Fibroblast of skin of left biceps (primary cell): ENCODE measurements at places on chromosomes 6 and 20.

DNA sequence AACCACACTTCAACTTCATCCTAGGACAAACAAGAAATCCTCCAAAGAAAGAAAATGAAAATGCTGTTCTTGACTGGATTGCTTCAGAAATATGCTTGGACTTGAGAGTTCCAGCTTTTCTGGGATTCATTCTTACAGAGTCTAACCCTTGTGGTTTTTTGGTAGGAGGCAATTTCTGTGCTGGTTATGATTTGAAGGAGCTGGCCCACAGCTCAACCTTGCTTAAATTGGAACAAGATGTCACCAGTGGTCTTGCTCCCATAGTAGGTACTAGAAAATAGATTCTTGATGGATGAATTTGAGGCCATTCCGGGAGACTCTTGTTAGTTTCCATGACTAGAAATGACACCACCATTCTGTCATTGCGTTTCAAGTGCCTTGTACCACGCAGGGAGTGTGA, 54.3 kb upstream of the BMP6 start:
- peak; percentile 49 for DNase-seq

- no peak for DNase-seq
Observed at GRCh38 chr6:140285471-140285870, 911.0 kb upstream of the CITED2 start.

DNA sequence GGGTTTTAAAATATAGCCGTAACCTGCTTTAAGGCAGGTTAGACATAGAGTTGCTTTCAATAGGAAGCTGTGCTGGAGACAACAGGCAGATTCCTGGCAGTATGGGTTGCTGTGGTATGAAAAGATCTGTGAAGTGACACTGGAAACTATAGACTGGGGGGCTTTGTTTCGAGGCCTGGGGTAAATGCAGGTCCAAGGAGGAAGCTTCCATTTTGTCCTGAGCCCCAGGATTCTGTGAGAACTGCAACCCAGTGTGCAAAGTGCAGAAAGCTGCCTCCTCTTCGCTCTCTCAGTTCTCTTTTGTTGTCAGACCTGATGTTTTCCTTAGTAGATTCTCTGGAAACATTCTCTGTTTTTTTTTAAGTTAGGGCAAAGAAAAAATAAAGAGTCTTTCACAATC, 86.9 kb downstream of the LYRM4 start:
- no peak for DNase-seq

DNA sequence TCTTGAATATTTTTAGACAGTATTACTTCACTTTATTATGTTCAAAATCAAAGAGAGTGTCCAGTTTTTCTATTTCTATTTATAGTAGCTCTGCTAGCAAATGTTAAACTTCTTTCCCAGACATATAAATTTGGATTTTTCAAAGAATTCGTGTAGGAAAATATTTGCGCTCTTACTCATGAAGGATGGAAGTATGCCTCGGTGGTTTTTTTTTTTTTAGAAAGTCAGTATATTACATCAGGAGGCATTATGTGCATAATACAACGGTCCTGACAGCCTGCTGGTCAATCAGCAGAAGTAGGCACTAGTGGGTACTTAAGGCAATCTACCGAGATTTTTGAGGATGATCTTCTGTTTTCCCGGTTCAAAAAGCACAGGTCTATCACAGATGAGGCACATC, 249.3 kb downstream of the TBX18 start:
- no peak for DNase-seq

DNA sequence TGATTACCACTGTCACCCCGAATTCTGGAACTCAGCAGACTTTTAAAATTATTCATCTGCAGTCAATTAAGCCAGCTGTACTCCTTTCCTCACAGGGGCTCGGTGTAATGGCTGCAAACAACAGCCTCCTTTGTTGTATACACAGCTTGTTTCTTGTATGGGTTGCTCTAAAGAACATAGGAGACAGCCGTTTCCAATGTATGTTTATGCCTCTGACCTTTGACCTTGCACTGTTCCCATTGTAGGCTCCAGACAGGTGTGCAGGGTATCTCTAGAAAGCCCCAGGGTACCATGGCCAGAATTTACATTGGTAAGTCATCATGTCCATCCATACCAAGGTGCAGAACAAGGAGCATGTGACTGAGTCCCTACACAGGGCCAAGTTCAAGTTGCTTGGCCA, 11.5 kb upstream of the TENT5A start:
- no peak for DNase-seq

GRCh38 chr6:90468080-90468479, 118.8 kb downstream of the MAP3K7 start:
- DNase-seq, result no peak

- DNase-seq, result peak; percentile 51
Observed at GRCh38 chr6:104789770-104790190, 69.9 kb downstream of the HACE1 start.

- no peak for DNase-seq
Observed at GRCh38 chr20:3751675-3752385, 15.7 kb downstream of the ADISSP start.

- DNase-seq, result no peak
Observed at GRCh38 chr6:6556738-6557503, 31.6 kb upstream of the LY86 start.

GRCh38 chr6:80094017-80094416, 12.5 kb upstream of the BCKDHB start:
- DNase-seq, result no peak

DNA sequence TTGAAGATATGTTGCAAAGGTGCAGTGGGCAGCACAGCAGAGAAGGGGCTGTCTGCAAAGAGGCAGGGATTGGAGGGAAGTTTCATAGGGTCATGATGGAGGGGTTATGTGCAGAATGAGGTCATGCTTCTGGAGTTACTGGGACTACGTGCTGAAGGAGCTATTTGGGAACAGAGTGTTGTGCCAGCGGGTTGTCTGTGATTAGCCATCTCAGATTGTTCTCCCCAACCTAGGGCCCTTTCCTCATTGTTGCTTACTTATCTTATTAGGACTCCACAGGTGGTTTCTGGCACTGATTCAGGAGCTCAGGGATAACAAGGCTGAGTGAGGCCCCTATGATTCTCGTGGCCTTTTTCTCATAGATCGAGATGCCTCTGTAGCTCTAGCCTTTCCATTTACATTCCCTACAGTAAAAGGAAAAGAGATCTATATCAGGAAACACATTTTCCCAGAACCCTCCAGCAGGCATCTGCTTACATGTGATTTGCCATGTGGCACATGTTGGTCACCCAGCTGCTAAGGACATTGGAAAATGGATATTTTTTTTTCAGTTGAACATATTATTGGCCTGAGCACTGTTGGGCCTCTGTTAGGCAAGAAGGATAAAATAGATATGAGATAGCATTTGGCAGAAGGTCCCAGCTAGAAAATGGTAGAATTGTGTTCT, 429.6 kb upstream of the PLCB4 start:
- DNase-seq, result no peak

- no peak for DNase-seq
Observed at GRCh38 chr20:48846516-48847492, 19.0 kb upstream of the PREX1 start.

DNA sequence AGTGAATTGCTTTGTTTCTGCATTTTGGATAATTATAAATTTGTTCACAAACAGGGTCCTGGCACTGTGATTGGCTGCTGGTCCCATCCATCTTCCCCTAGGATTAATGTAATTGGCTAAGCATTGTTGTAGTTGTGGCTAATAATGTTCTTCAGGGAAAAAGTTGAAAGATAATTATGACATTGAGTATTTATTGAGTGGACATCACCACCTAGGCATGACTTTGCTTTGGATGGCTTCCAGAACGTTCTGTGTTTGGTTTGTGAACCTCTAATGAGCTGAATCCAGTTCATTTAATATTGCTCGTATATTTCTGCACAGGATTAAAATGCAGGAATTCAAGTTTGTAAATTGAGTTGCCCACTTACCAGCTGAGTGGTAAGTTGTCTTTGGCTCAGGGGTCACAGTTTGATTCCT, 55.1 kb downstream of the ARID1B start:
- DNase-seq, result no peak

- peak; percentile 15 for DNase-seq
Observed at GRCh38 chr20:32789896-32790750, 27.9 kb downstream of the DNMT3B start.
